ENCODE measurements at places on chromosomes 7 and 10.
A peak's percentile ranks its signal among the peaks of the same experiment; 100 is the strongest.

- DNase-seq, result peak; percentile 83
Measured at GRCh38 chr10:51718804-51719291, 19.5 kb upstream of the CSTF2T start.

- no peak for DNase-seq
Measured at GRCh38 chr10:71359364-71360046, 37.2 kb upstream of the CDH23 start.

GRCh38 chr10:3419719-3420495, 247.3 kb upstream of the PITRM1 start:
- no peak for DNase-seq

DNA sequence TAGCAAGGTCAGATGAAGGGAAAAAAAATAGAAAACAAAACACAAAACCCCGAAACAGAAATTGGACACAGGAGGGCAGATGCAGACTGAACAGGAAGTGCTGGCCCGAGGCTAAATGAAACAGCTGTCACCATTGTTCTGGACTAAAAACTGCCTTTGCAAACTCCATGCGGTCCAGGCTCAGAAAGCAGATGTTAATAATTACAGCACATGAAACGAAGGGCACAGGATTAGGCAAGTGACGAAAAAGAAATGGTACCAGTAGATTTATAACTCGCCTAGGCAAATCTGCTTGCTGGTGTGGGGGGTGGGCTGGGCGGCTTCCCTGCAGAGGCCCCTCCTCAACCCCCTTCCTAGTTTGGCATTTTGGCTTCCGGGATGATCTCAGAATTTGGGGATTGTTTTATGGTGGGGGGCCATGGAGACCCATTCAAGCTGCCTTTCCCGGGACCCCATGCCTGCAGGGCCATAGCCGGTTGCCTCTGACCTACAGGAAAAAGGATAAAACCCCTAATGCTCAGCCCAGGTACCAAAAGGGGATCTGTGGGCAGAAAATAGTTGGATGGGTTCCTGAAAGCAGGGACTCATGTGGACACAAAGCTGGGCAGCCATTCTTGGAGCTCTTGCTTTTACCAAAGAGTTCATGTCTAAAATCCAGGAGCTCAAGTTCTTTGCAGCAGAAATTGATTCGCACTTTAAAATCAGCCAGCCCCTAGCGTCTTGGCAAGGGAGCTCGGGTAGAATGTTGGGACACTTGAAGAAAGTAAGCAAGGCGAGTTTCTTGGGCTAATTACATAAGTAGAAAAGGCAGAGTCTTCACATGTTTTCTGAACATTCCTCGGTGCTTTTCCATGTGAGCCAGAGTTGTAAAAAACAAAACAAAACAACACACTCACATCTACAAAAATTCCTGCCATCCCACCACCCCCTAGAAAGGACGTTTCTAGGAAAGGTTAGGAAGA, 39.0 kb upstream of the EMX2 start:
- DNase-seq, result peak; percentile 86

DNA sequence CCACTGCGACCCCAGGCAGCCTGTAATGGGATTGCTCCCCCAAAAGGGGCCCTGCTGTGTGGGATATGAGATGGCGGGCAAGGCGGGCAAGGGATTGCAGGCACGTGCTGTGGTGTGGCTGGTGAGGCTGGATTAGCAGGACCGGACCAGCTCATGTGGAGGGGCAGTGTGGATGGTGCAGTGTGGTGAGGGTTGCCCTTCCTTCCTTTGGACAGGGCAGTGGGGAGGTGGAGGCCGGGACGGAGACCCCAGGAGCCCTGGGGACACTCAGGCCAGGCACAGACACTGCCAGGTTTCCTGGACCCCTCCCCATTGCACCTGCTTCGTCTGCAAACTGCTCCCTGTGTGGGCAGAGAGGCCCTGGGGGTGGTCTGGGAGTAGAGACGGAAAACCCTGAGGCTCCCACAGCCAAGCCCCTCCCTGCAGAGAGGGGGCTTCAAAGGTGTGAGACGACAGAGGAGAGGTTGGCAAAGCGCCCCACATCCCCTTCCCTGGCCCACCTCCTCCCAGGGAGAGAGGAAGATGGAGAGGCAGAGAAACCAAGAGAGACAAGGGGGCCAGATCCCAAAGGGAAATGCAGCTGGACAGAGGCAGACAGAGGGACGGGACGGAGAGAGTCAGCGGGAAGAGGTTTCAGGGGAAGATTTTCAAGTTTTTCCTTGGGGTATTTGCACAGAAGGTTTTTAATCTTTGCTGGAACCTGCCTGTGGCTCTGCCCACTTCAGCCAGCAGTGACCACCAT, 89.2 kb downstream of the MICALL2 start:
- no peak for DNase-seq

- DNase-seq, result peak; percentile 99
Measured at GRCh38 chr10:68901105-68901927, at the start of gene DDX50. Gene DDX50, plus strand, starts transcription at chr10:68901315. Its CDS starts 70 bp downstream, at chr10:68901385.

GRCh38 chr7:130996833-130997231, 262.8 kb upstream of the KLF14 start:
- DNase-seq, result no peak

DNA sequence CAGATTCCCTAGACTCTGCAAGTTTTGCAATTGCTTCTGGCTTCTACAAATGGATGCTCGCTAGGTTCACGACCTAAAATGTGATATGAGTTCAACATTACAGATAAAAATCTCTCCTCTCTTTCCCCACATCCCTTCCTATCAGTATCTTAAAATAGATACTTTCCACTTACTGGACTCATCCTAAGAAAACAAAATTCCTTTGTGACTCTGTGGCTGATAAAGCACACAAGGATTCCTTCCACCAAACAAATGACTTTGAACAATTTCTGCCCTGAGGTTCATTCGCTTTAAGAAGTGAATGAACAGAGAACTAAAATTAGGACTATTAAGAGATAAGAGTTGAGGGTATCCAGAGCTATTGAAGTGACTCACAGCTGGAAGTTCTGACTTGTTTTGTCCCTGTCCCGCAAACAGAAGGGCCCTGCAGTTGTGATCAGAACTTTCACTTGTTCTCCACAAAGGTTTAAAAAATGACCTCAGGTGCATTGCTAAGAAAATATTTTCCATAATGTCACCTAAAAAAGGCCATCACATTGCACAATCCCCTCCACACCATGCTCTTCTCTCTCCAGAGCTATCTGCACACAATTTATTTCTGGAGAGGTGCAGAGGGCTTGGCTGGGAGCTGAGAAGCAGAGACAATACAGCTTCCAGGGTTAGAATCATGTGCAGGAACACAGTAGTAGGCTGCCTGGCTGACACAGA, 96.1 kb downstream of the PIP4K2A start:
- no peak for DNase-seq

GRCh38 chr10:84075226-84076046, 63.9 kb upstream of the GHITM start:
- no peak for DNase-seq

- no peak for DNase-seq
Measured at GRCh38 chr7:157238087-157238486, 98.7 kb upstream of the DNAJB6 start.

- no peak for DNase-seq
Measured at GRCh38 chr10:128866551-128866950, 600.5 kb upstream of the MGMT start.

GRCh38 chr7:78489476-78490240, 691.1 kb downstream of the PHTF2 start:
- DNase-seq, result peak; percentile 72

GRCh38 chr7:26868841-26869495, 4.6 kb upstream of the SKAP2 start:
- no peak for DNase-seq

DNA sequence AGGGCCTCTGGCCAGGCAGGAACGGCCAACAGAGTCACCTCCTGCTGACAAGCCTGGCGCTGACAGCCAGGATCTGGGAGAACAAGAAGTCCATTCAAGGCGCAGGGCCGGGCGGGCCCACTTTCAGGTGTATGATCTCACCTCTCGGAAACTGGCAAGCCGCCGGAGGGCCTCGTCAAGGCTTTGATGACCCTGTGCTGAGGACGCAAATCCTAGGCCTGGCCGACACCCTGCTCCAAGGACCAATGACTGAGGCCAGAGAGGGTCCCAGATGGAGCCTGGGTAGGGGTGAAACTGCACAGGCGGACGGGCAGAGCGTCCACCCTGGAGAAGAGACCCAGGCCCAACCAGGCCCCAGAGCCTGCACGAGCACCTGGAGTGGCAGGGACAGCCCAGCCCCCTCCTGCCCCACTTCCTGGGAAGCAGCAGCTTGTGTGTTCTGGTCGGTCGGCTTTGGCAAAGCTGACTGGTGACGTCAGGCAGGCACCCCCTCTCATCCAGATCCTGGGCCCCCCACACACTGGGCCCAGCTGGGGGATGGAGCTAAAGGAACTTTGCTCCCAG, 30.6 kb downstream of the MYL10 start:
- DNase-seq, result no peak

DNA sequence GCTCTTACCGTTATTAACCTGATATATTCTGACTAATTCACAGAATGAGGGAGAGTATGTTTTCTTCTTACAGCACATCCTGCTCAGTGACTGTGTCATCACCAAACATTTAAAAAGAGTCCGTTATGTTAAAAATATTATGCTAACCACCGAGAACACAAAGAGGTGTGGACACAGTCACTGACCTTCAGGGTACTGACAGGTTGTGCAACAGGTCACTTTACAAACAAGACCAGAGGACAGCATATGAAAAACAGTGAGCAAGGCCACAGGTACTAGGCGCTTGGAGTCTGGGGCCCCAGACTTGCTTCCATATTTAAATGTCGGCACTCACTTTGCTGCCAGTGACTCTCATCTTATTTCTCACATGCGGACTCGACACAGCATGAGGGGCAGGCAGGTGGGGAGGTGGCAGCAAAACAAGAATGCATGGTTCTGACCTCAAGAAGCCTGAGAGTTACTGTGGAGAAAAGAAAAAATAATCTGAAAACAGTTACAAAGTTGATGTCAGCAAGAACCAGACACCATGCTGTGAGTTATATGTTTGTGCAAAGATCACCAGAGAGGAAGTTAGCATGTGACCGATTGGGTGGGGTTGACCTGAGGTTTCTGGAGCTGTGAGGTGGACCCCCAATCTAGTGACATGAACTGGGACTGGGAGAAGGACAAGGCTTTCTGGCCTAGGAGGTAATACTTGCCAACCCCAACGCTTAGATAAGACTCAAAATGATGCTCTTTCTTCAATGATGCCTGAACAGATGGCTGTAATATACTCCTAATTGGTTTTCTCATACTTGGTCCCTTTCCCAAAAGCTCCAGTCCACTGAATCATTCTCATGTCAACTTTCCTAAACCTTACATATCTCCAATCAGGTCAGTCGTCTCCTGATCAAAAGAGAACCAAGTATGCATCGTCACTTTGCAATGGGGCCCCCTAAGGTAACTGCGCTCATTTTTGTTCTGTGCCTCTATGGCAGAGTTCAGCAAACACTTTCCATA, 102.4 kb downstream of the HIPK2 start:
- DNase-seq, result no peak

- no peak for DNase-seq
Measured at GRCh38 chr10:3665316-3665908, 119.6 kb downstream of the KLF6 start.

DNA sequence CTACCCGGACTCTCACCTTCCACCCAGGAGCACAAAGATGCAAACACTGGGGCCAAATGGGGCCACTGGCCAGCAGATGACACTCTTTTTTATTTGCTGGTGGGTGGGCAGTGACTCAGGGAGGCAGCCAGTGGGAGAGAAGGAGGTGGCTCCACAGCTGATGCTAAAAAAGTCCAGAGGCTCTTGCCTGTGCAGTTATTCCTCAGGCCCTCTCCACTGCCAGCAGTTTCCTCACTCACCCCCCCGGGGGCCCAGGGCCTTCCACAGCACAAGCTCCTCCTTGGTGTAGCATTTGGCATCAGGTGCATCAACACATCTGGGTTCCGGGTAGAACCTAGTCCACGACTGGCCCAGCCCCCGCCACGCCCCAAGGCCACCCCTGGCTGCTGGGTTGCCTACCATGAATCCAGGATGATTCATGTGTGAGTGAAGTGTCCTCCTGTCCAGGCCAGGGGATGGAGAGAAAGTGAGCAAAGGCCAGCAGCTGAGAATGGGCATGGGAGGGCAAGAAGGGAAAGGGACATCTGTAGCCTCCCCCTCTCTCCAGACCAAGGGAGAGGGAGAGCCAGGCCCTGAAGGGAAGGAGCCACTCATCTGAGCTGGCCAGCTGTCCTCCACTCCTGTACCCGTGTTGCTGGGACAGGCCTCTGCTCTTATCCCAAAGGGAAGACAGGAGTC, 1.7 kb upstream of the KCNH2 start:
- no peak for DNase-seq

- DNase-seq, result no peak
Measured at GRCh38 chr10:8424555-8425211, 370.2 kb downstream of the GATA3 start.

All from AG10803 (cell line).